CD4-positive, alpha-beta memory T cell (primary cell): ENCODE measurements at places on chromosomes 12 and 14. TPM values are rescaled to one million over a fixed set of nuclear protein-coding genes. Genes with fewer than 3 reads are reported as not detected.
A peak's percentile ranks its signal among the peaks of the same experiment; 100 is the strongest.

Gene SERPINA12
- not detected for total RNA-seq

DNA sequence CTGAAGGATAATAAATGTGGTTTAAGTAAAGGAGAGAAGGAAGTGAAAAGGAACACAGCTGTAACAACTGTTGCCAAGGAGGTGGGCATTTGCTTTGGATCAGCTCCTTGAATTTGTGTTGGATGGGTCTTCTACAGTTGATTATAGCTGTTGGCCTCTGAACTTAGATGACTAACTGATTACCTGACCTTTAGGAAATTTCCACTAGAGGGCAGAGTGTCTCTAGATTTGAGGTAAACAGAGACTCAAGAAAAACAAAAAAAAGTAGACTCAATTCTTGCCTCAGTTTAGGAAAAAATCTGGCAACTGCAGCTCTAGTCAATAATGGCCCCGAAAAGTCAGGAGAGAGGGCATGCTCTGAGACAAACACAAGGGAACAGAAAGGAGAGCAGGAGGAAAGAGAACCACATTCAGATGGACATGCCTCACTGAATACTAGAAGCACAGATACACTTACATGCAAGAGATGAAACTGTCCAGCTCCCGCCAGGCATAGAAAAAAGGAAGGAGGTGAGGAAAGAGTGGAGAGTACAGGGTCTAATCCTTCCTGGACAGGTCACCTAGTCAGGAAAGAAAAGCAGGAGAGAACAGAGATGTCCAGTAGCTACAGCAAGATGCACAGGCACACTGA, 20.6 kb downstream of the COX14 start:
- no peak overlapping the region for H3K27ac ChIP-seq
- H3K4me3 ChIP-seq: no peak overlapping the region
- no peaks in the 10 kb centered on the region for H3K4me1 ChIP-seq
- peak; percentile 48 for DNase-seq

Gene CCDC38
- 1.0 TPM for total RNA-seq

GRCh38 chr12:102067574-102068258, 5.9 kb upstream of the WASHC3 start:
- no peak overlapping the region for H3K4me3 ChIP-seq

GRCh38 chr14:42311876-42312275, 705.2 kb downstream of the LRFN5 start:
- no peak overlapping the region for H3K27ac ChIP-seq
- no peaks in the 10 kb centered on the region for H3K27me3 ChIP-seq
- H3K4me1 ChIP-seq: no peaks in the 10 kb centered on the region
- no peak overlapping the region for H3K4me3 ChIP-seq
- no peaks in the 10 kb centered on the region for H3K36me3 ChIP-seq

Gene PCBP2
- total RNA-seq: 848 TPM

DNA sequence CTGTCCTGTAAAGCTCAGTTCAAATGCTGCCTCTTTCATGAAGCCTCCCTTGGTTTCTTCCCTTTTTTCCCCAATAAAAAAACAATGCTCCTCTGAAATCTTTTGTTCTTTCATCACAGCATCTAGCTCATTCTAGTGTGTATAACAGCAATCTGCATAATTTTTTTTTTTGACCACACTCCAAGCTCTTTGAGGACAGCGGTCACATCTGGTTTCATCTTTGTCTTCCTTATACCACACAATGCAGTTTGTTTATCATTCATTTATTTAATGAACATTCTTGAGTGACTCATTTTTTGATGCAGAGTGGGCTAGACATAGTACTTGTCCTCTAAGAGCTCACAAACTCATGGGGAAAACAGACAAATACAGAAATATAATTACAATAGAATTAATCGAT, 7.3 kb downstream of the GNG2 start:
- H3K36me3 ChIP-seq: no peaks in the 10 kb centered on the region
- DNase-seq: peak; percentile 48
- no peak overlapping the region for H3K4me3 ChIP-seq
- H3K27me3 ChIP-seq: no peaks in the 10 kb centered on the region
- H3K4me1 ChIP-seq: peaks cover 97% of the 10 kb centered on the region

GRCh38 chr14:64504310-64504896, at the start of gene ZBTB1:
ZBTB1 (plus strand) TSS chr14:64504770; CDS start chr14:64521505, 16,735 bp downstream.
- no peaks in the 10 kb centered on the region for H3K36me3 ChIP-seq
- no peaks in the 10 kb centered on the region for H3K27me3 ChIP-seq
- H3K4me3 ChIP-seq: peak within 1 kb of the TSS; percentile 78
- peak within 1 kb of the TSS; percentile 100 for H3K27ac ChIP-seq

Gene IL22
- total RNA-seq: not detected

DNA sequence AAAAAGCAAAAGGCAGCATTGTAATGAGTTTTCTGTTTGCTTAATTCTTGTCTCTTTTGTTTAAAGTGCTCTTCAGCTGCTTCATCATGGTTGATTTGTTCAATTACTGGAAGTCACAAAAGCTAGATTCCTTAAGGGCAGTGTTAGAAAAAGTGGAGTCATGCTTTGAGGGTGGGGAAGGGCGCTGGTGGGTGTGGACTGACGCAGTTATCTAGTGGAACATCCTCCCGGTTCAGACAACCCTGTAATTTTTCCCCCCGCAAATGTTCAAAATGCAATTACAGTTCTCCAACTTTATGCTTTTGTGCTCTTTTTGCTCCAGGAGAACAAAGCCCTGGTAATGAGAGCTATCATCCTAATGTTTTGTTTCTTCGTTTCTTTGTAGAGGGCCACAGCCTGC, 2.1 kb downstream of the AKAP6 start:
- DNase-seq: no peak
- no peaks in the 10 kb centered on the region for H3K36me3 ChIP-seq
- no peaks in the 10 kb centered on the region for H3K4me1 ChIP-seq
- H3K27me3 ChIP-seq: no peaks in the 10 kb centered on the region

Gene PRR4
- 0.87 TPM for total RNA-seq

Gene MLXIP
- total RNA-seq: 79.5 TPM

Gene PPP1R36
- total RNA-seq: not detected

- H3K27me3 ChIP-seq: no peaks in the 10 kb centered on the region
- H3K4me3 ChIP-seq: no peak overlapping the region
- no peaks in the 10 kb centered on the region for H3K4me1 ChIP-seq
Observed at GRCh38 chr14:70567791-70568190, 32.7 kb downstream of the MED6 start.

DNA sequence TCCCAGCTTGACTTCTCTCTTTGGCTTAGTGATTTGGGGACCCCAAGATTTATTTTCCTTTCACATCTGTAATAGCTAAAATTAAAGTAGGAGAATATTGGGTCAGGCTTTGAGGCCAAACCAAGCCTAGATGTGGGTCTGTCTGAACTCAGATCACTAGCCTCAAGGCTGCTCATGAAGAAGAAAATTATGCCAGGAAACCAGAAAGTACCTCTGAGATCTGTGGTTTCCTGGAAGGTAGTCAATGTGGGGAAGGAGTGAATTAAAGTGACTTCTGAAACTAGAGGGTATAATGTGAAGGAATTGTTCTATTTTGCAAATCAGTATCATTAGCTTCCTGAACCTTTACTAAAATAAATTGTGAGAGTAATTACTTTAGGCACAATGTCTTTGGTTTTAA, 13.4 kb upstream of the CLEC12A start:
- no peaks in the 10 kb centered on the region for H3K36me3 ChIP-seq
- H3K27ac ChIP-seq: no peak overlapping the region
- H3K4me3 ChIP-seq: no peak overlapping the region
- no peaks in the 10 kb centered on the region for H3K27me3 ChIP-seq

Gene SIX4
- not detected for total RNA-seq

GRCh38 chr12:21073822-21074460, 57.1 kb upstream of the SLCO1B1 start:
- H3K4me1 ChIP-seq: no peaks in the 10 kb centered on the region
- H3K27ac ChIP-seq: no peak overlapping the region
- no peak overlapping the region for H3K4me3 ChIP-seq
- no peak for DNase-seq
- H3K36me3 ChIP-seq: no peaks in the 10 kb centered on the region
